ENCODE measurements at places on chromosomes 13 and 19. TPM values are rescaled to one million over a fixed set of nuclear protein-coding genes. Genes with fewer than 3 reads are reported as not detected.

GRCh38 chr13:94324767-94325540, 154.5 kb downstream of the DCT start:
- no peak for DNase-seq

- no peak for DNase-seq
Measured at GRCh38 chr13:32159137-32159869, 127.7 kb downstream of the FRY start.

GRCh38 chr13:97716746-97717145, 236.7 kb upstream of the IPO5 start:
- no peak for DNase-seq

GRCh38 chr19:48090281-48090802, 20.3 kb downstream of the PLA2G4C start:
- DNase-seq, result no peak

DNA sequence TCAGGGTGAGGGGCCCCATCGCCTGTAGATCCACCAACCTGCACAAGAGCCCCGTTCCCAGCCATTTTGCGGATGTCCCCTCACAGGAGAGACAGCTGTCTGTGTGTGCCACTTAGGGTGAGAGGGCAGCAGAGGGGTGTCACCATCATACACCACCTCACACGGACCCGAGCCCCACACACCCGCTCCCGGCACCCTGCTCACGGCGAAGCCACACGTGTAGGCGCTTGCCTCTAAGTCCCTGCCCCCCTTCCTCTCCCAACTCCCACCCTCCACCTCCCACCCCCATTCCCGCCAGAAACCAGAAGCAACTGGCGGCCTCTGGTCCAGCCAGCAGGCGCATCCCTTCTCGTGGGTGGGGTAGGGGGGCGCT, 4.0 kb upstream of the DPF1 start:
- no peak for DNase-seq

DNA sequence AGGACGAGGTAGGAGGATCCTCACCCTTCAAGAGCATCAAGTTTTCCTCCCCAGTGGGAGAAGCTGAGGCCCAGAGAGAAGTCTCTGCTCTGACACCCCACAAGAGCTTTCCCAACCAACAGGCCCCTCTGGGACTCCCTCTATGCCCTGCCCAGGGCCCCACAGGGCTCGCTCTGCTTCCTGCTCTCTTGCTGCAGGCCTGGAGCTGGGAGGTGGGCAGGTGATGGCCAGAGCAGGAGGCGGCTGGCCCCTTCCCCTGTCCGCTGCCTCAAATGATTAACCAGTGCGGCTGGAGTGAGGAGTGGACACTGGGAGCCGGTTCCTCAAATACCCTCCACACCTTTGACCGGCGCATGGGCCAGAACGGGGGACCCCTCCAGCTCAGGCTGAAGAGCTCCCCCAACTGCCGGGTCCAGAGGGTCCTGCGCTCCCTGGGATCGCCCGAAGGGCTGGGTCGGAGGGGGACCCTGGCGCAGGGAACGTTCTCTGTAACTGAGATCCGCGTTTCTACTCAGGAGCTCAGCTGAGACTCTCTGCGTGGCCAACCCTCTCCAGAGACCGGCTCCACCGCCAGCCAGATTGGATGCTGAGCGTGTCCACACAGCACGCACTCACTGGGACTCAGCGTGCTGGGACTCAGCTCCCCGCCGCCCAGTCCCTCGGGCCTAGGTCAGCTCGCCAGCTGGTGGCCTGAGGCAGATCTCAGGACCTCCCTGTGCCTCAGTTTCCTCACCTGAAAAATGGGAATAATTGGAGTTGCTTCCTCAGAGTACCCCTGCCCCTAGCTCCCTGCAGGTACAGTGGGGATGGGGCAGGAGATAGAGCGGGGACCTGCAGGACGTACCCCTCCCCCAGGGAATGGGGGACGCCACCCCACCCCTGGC, 6.7 kb upstream of the ONECUT3 start:
- no peak for DNase-seq

DNA sequence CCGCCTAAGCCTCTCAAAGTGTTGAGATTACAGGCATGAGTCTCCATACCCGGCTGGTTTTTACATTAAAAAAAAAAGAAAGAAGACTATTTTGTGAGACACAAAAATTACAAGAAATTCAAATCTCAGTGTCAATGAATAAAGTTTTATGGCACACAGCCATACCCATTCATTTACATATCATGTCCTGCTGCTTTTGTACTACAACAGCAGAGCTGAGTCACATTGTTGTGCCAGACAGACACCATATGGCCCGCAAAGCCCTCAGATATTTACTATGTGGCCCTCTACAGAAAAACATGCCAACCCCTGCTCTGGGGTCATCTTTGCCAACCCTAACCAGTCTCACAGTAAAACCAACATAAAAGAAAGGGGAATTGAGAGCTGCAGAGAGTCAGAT, 5.3 kb downstream of the SMIM7 start:
- no peak for DNase-seq

DNA sequence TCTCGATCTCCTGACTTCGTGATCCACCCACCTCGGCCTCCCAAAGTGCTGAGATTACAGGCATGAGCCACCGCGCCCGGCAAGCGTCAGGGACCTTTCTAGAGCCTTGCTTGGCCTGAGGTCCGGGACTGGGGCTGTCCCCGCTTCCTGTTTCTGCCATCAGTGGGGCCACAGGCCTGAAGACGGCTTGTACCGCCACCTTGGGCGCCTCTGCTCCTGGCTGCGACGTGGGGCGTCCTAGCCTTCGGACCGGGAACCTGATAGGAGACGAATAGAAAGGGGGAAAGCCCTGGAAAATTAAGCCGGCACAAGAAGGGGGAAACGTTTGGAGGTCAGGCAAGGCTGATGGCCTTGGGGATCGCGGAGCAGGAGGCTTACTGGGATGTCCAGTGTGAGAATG, 35.1 kb downstream of the RNF6 start:
- DNase-seq, result no peak

Gene PSG7
- total RNA-seq, result not detected

Gene SULT2A1
- total RNA-seq, result not detected

All from CD8-positive, alpha-beta memory T cell (primary cell).